ENCODE measurements at places on chromosomes 16 and 17. TPM values are rescaled to one million over a fixed set of nuclear protein-coding genes. Genes with fewer than 3 reads are reported as not detected.

TXNDC17 gene
- total RNA-seq: 188 TPM

FXR2 gene
- 36.1 TPM for total RNA-seq

TM4SF5 gene
- total RNA-seq: not detected

DNA sequence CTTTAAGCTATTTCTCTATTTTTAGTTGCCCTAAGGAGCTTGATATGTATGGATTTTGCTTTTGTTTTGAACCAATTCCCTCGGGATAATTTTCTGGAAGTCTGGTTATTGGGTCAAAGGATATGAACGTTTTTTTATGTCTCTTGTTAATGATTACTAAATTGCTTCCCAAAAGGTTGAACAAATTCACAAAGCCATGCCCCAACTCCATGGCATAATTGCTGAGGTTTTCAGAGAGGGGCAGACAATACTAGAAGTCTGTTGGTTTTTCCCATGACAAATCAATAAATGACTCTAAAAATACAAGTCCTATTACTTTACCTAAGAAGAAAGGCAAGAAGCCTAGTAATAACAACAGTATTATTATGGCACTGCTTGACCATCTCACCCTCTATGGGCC is 11.4 kb upstream of the AKAP1 start:
- no peaks in the 10 kb centered on the region for H3K36me3 ChIP-seq
- no peaks in the 10 kb centered on the region for H3K27me3 ChIP-seq
- H3K4me3 ChIP-seq: no peak overlapping the region

- H3K27me3 ChIP-seq: no peaks in the 10 kb centered on the region
- H3K4me1 ChIP-seq: no peaks in the 10 kb centered on the region
- H3K36me3 ChIP-seq: peaks cover 49% of the 10 kb centered on the region
- H3K4me3 ChIP-seq: no peak overlapping the region
- no peak overlapping the region for H3K27ac ChIP-seq
These were observed 15.2 kb downstream of the ANKRD40 start for GRCh38 chr17:50692448-50693035.
